Right cardiac atrium (tissue), 5 donors: ENCODE measurements at places on chromosomes 11 and 22. TPM values are rescaled to one million over a fixed set of nuclear protein-coding genes. Genes with fewer than 3 reads are reported as not detected.

GRCh38 chr22:31491218-31491962, 1.7 kb upstream of the EIF4ENIF1 start:
- no peak for DNase-seq

- DNase-seq = no peak
Measured at GRCh38 chr11:69278091-69278867, 15.7 kb upstream of the MYEOV start.

DNA sequence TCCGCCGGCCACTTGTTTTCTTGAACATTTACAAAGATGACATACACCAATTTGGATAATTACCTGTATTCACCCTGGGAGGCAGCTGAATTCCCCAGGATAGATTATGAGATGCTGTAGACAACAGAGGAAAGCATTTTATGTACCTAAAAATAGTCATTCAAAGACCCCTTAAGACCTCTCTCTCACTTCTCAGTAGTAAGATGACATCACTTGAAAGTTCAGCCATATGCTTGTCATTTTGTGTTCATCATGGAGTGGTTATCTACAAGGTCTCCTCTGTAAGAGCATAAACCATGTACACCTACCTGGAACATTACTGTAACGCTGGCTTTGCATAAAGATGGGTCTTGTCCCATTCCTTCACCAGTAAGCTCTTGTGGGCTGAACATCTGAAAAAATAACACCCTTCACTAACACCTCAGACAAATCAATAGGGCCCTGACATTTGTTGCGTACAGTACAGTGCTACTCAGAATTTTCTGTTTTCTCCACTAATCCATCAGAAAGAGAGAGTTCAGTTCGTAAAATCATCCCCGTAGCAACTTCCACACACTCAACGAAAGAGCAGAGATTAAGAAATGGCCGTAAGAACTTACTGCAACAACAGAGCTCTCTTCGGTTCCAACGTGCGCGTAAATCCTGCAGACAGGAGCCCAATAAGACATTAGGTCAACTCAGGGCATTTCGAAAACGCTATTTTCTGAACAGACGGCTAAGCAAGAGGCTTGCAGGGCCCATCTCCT, 15.6 kb upstream of the WDR74 start:
- DNase-seq = no peak

- DNase-seq = no peak
Measured at GRCh38 chr22:17074648-17075002, 10.2 kb upstream of the IL17RA start.

GRCh38 chr22:29831186-29831921, 6.7 kb downstream of the ASCC2 start:
- no peak for DNase-seq

- DNase-seq = no peak
Measured at GRCh38 chr11:127023991-127024390, 23.4 kb upstream of the KIRREL3 start.

GRCh38 chr22:44442186-44442815, 55.7 kb downstream of the RTL6 start:
- no peak for DNase-seq

GRCh38 chr22:45305456-45306075, 4.2 kb upstream of the FAM118A start:
- DNase-seq = no peak

DNA sequence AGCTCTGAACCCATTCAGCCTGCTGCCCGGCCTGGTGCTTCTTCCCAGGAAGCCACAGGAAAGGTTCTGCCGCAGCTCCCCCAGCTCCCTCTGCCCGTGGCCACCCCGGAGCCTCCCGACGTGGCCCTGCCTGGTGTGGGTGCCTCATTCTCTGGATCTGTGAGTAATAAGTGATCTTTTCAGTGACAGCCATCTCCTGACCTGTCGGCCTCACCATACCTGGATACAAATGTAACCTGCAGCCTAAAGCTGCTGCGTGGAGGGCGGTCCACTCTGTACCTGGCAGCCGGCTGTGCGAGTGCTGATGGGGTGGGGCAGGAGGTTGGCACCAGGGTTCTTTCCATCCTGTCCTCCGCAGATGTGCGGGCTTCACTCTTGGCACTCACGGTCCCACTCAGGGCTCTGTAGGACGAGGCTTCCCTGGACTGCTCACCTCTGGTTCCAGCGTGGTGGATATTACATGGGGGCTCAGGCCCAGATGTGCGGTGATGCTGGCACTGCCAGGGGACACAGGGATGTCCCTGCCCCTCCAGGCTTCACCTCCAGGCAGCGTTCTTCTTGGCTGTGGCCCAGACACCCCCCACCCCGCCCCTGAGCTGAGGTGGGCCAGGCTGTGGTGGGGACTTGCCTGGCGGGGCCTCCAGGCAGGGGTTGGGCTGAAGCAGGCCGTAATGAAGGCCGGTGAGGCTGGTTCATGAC, 748.5 kb downstream of the BRD1 start:
- no peak for DNase-seq

- DNase-seq = no peak
Measured at GRCh38 chr22:27501191-27501936, 300.2 kb downstream of the MN1 start.

TNKS1BP1 gene
- total RNA-seq = 55.4 TPM

CCDC188 gene
- total RNA-seq = 0.29 TPM

OMP gene
- total RNA-seq = not detected

FGF3 gene
- not detected for total RNA-seq

SCGB1D4 gene
- not detected for total RNA-seq

PSMD13 gene
- total RNA-seq = 85.3 TPM

TCN2 gene
- 10.9 TPM for total RNA-seq
